ENCODE measurements at places on chromosomes 7 and 10. TPM values are rescaled to one million over a fixed set of nuclear protein-coding genes. Genes with fewer than 3 reads are reported as not detected.

EFCAB10 gene
- total RNA-seq, result not detected

CALHM3 gene
- total RNA-seq, result not detected

DGKI gene
- 7.7 TPM for total RNA-seq

ABCC2 gene
- 0.89 TPM for total RNA-seq

NPY gene
- not detected for total RNA-seq
